ENCODE measurements at places on chromosomes 6 and 20. TPM values are rescaled to one million over a fixed set of nuclear protein-coding genes. Genes with fewer than 3 reads are reported as not detected.

Gene ZSCAN23
- 3.5 TPM for polyA plus RNA-seq

DNA sequence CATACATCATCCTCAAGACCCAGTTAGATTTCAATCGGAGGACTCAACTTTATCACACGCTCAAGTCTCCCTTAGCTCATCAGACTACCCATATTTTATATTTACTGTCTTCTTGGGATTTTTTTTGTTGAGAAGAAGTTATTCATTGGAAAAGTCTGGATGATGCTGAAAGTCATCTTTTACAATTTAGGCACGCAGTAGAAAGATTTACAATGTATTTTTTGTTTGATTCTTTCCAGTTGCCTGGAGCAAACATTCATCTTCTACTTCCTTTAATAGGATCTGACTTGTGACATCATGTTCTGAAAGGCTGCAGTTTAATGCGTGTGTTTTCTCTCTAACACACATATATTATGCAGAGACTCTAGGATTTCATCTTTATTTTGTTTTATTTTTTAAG is 235.7 kb downstream of the DOK5 start:
- no peak for DNase-seq

- no peak for DNase-seq
These were observed 144.9 kb downstream of the SOX4 start for GRCh38 chr6:21738180-21739094.

DNA sequence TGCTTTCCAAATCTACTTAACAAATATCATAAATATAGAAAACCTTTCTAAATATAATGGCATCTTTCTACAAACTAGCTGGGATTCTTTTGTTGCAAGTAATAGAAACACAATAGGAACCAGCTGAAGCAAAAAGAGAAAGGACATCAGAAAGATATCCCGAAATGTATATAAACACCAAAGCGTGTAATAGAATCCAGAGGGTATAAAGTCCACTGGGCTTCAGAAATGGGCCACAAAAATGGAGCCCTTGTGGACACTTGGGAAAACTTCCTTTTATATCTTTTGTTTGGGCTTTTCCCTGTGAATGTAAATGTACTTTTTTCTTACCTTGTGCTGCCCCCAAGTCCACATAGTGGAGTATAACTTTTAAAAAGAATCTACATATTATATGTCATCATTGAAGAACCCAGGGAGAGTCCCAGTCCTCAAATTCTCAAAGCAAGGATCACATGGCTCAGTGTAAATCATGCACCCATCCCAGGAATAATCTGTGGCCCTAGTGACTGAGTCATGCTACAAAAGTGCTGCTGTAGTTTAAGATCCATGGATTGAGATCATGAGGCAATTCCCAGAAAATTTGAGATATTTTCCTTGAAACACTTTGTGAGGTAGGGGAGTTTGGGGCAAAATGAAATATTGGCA is 457.0 kb downstream of the EPM2A start:
- DNase-seq = no peak

DNA sequence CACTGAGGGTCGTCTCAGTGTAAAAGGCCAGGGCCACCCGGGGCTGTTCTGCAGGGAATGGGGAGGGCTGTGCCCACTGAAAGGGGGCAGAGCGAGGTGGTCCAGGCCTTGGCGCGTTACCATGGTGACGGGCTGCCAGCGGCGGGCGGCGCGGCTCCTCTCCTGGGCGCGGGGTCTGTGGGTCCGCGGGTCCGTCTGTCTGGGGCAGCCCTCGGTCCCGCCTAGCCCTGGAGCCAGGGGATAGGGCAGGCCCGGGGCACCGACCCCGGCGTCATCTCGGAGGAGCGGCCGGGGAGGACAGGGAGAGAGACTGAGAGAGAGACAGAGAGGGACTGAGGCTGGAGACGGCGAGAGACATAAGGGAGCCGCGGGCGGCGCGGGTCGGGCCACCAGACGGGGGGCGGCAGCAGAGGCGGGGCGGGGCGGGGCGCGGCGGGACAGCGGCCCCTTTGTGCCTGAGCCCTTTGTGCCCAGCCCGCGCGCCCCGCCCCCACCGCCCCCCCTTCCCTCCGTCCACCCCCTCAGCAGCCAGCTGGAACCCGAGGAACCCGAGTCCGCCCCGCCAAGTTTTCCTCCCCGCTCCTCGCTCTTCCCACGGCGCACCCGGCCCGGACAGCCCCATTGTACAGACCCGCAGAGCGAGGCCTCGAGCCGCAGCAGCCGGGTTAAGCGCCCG is at the start of gene KIAA1755:
Gene KIAA1755 (minus strand): TSS at position 358 of the 676 bp plus-strand sequence. CDS start 235 bp downstream, at position 123.
- DNase-seq = no peak

Gene LRFN2
- polyA plus RNA-seq = not detected

Gene NNAT
- polyA plus RNA-seq = 59.6 TPM
